ENCODE measurements at places on chromosomes 2 and 18.

GRCh38 chr2:221761260-221761659 lies 189.2 kb upstream of the EPHA4 start:
- no peak for DNase-seq

- no peak for DNase-seq
Measured at GRCh38 chr2:16855183-16855582, 189.5 kb upstream of the CYRIA start.

GRCh38 chr2:7203056-7203467 lies 285.9 kb downstream of the RNF144A start:
- DNase-seq, result peak; percentile 67

DNA sequence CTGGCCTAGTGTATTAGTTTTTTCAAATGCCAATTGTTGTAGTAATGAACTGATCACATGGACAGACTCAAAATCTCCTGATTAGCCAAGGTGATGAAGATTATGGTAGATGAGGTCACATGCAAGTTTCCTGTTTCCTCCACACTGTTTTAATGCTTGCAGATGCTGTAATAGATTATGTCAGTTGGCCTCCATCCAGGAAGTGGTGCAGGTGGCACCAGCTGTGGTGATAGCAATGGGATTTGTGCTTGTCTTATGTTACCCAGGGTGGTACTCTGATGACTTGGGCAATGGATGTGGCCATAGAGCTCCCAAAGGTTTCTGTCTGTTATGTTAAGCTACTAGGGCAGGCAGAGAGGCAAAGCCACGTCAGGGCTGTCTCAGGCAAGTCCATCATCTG lies 332.9 kb upstream of the DDX18 start:
- no peak for DNase-seq

- no peak for DNase-seq
Measured at GRCh38 chr2:23456881-23457760, 72.1 kb downstream of the KLHL29 start.

- no peak for DNase-seq
Measured at GRCh38 chr2:95383635-95384027, 18.9 kb upstream of the FAHD2A start.

GRCh38 chr2:5740053-5740452 lies 47.9 kb downstream of the SOX11 start:
- DNase-seq, result no peak
